Stomach (tissue), 19 donors: ENCODE measurements at places on chromosomes 4 and X. TPM values are rescaled to one million over a fixed set of nuclear protein-coding genes. Genes with fewer than 3 reads are reported as not detected.
A peak's percentile ranks its signal among the peaks of the same experiment; 100 is the strongest.

- no peaks in the 10 kb centered on the region for H3K36me3 ChIP-seq
- no peaks in the 10 kb centered on the region for H3K4me1 ChIP-seq
- H3K27me3 ChIP-seq: no peaks in the 10 kb centered on the region
- H3K27ac ChIP-seq: no peak overlapping the region
- no peak for DNase-seq
These were observed 11.8 kb downstream of the CLCN5 start for GRCh38 chrX:49934148-49934547.

DNA sequence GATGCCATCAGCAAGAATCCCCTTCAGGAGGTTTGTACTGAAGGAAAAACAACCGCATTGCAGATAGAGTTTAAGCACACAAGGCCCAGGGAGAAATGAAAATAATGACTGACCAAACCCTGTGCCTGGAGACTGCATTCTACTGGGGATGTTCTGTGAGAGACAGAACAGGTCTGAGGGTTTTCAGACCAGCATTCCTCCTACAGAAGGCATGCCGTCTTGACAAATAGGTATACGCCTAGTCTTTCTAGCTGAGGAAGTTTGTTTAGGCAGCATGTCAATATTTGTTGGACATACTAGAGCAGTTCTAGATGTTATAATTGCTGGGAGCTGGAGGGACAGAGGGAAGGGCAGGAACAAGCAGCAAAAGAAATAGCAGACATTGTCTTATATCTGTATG, 68.4 kb upstream of the SCOC start:
- DNase-seq: peak; percentile 56
- H3K27me3 ChIP-seq: no peaks in the 10 kb centered on the region
- no peak overlapping the region for H3K27ac ChIP-seq
- H3K4me1 ChIP-seq: peaks cover 8% of the 10 kb centered on the region

- no peak for DNase-seq
- H3K27me3 ChIP-seq: no peaks in the 10 kb centered on the region
- no peak overlapping the region for H3K27ac ChIP-seq
- no peak overlapping the region for H3K4me3 ChIP-seq
- H3K36me3 ChIP-seq: no peaks in the 10 kb centered on the region
These were observed 363.9 kb downstream of the KLHL13 start for GRCh38 chrX:117752745-117753144.

DNA sequence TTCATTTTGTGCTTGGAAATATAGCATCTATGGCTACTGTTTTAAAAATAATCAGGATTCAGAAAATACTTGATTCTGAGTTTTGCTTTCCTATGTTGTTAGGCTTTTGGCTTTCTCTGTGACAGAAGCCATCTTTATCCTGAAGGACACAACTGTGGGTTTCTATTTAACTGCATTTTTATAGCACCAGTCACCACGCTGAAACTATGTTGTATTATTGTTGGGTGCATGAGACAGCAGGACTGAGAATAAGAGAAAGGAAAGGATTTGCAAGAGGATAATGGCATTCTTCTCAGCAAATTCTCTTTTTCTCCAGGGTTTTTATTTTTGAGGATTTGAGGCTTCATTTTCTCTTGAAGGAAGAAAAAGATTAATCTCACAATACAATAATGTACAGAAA, 10.1 kb upstream of the NEUROG2 start:
- no peak overlapping the region for H3K27ac ChIP-seq
- peaks cover 22% of the 10 kb centered on the region for H3K4me1 ChIP-seq
- DNase-seq: no peak
- H3K27me3 ChIP-seq: peaks cover 15% of the 10 kb centered on the region

DNA sequence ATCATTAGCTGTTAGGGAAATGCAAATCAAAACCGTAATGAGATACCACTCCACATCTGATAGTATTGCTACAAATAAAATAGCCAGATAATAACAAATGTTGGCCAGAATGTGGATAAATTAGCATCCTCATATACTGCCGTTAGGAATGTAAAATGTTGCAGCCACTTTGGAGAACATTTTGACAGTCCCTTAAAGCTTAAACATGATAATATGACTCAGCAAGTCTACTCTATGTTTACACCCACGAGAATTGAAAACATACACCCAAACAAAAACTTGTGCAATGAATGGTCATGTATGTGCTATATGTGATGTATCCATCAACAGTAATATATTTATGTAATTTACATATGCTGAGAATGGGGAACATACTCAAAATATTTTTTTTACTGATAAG, 78.2 kb downstream of the GSTCD start:
- no peak overlapping the region for H3K27ac ChIP-seq
- DNase-seq: no peak
- H3K4me3 ChIP-seq: no peak overlapping the region
- no peaks in the 10 kb centered on the region for H3K27me3 ChIP-seq
- no peaks in the 10 kb centered on the region for H3K4me1 ChIP-seq
- no peaks in the 10 kb centered on the region for H3K36me3 ChIP-seq

Gene CDKL2
- total RNA-seq: 1.5 TPM

Gene PHKA1
- total RNA-seq: 2.3 TPM

- no peak overlapping the region for H3K27ac ChIP-seq
- no peak for DNase-seq
- peaks cover 48% of the 10 kb centered on the region for H3K27me3 ChIP-seq
- no peak overlapping the region for H3K4me3 ChIP-seq
- H3K4me1 ChIP-seq: no peaks in the 10 kb centered on the region
These were observed 16.2 kb downstream of the SHOX start for GRCh38 chrX:646796-647195.

GRCh38 chrX:3585719-3586118, 127.7 kb downstream of the PRKX start:
- no peaks in the 10 kb centered on the region for H3K36me3 ChIP-seq
- DNase-seq: no peak
- no peak overlapping the region for H3K27ac ChIP-seq
- no peak overlapping the region for H3K4me3 ChIP-seq
- H3K27me3 ChIP-seq: no peaks in the 10 kb centered on the region

GRCh38 chr4:173270312-173271027, 63.7 kb downstream of the HMGB2 start:
- H3K27me3 ChIP-seq: no peaks in the 10 kb centered on the region
- H3K36me3 ChIP-seq: no peaks in the 10 kb centered on the region
- peak; percentile 61 for DNase-seq
- H3K4me1 ChIP-seq: peaks cover 45% of the 10 kb centered on the region
- H3K27ac ChIP-seq: peak overlapping the region; percentile 33
- H3K4me3 ChIP-seq: no peak overlapping the region

Gene FABP2
- 14.3 TPM for total RNA-seq

DNA sequence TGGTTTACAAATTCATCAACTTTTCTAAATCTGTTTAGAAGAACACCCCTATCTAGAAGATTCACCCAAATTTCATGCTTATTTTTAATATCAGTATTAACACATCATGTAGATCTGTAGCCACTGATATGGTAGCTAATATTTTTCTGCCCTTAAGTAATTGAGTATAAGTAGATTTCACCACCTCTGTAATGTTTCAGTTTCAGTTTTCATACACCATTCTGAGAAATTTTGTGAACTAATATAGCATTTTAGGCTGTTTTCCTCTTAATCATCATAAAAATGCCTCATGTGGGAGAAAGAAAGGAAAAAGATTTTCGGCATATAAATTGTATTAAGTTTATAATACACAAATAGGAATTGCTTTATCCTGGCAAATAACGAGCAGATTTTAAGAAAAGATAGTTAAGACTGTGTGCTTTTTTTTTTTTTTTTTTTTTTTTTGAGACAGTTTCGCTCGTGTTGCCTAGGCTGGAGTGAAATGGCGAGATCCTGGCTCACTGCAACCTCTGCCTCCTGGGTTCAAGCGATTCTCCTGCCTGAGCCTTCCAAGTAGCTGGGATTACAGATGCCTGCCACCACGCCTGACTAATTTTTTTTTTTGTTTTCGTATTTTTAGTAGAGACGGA, 21.4 kb upstream of the RBPJ start:
- H3K36me3 ChIP-seq: no peaks in the 10 kb centered on the region
- no peak overlapping the region for H3K27ac ChIP-seq
- no peak overlapping the region for H3K4me3 ChIP-seq
- no peaks in the 10 kb centered on the region for H3K4me1 ChIP-seq

GRCh38 chrX:65925005-65925404, 114.9 kb downstream of the VSIG4 start:
- H3K36me3 ChIP-seq: no peaks in the 10 kb centered on the region
- H3K27ac ChIP-seq: no peak overlapping the region
- DNase-seq: no peak
- H3K27me3 ChIP-seq: no peaks in the 10 kb centered on the region
- H3K4me3 ChIP-seq: no peak overlapping the region

DNA sequence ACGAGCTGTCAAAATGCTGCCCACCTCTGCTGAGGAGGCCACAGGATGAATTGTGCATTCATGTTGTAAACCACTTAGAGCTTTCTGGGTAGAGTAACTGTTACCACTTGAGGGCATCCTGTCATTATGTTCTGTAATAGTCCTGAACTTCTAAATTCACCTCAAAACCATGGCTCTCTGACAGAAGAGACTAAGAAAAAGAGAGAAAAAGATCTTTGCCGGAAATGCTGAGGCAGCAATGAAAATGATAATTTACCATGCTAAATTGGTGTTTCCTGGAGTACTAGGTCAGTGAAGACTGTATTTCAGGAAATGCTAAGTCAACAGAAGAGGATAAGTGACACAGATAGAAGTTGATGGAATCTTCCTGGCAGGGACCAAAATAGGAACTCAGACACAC, 942.3 kb upstream of the SLIT2 start:
- no peaks in the 10 kb centered on the region for H3K27me3 ChIP-seq
- no peak for DNase-seq
- no peaks in the 10 kb centered on the region for H3K36me3 ChIP-seq
- H3K4me1 ChIP-seq: no peaks in the 10 kb centered on the region
- no peak overlapping the region for H3K4me3 ChIP-seq

Gene SORBS2
- 235 TPM for total RNA-seq

Gene P2RY8
- 3.3 TPM for total RNA-seq

Gene GAGE12E
- total RNA-seq: not detected

- no peaks in the 10 kb centered on the region for H3K27me3 ChIP-seq
- H3K4me1 ChIP-seq: no peaks in the 10 kb centered on the region
- H3K27ac ChIP-seq: no peak overlapping the region
- H3K4me3 ChIP-seq: no peak overlapping the region
These were observed 30.5 kb upstream of the DKK2 start for GRCh38 chr4:107066621-107067020.

GRCh38 chr4:84917086-84917821, 49.2 kb downstream of the WDFY3 start:
- peaks cover 12% of the 10 kb centered on the region for H3K4me1 ChIP-seq
- H3K27me3 ChIP-seq: no peaks in the 10 kb centered on the region
- peaks cover 6% of the 10 kb centered on the region for H3K36me3 ChIP-seq

Gene OTUD6A
- total RNA-seq: not detected

- DNase-seq: no peak
- H3K4me1 ChIP-seq: peaks cover 10% of the 10 kb centered on the region
- no peak overlapping the region for H3K4me3 ChIP-seq
- H3K36me3 ChIP-seq: no peaks in the 10 kb centered on the region
- no peaks in the 10 kb centered on the region for H3K27me3 ChIP-seq
- no peak overlapping the region for H3K27ac ChIP-seq
These were observed 109.6 kb upstream of the PAQR3 start for GRCh38 chr4:79048878-79049277.

GRCh38 chrX:24231131-24231540, 81.6 kb downstream of the ZFX start:
- H3K27ac ChIP-seq: no peak overlapping the region
- H3K27me3 ChIP-seq: no peaks in the 10 kb centered on the region
- H3K36me3 ChIP-seq: no peaks in the 10 kb centered on the region
- DNase-seq: no peak

DNA sequence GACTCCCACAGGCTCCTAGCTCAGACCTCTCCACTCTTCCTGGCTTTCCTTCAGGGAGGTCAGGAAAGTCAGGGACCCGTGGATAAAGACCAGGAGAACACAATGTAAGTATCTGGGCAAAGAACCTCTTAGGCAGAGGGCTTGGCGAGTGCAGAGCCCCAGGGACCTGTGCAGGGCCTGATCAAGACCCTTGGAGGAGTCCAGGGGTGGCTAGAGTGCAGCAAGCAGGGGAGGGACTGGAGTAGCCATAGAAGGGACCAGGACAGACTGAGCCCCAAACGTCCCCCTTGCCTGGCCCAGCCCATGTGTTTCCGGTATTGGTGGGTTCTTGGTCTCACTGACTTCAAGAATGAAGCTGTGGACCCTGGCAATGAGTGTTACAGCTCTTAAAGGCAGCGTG, 5.9 kb upstream of the TNIP2 start:
- H3K4me1 ChIP-seq: peaks cover 51% of the 10 kb centered on the region
- H3K4me3 ChIP-seq: no peak overlapping the region

DNA sequence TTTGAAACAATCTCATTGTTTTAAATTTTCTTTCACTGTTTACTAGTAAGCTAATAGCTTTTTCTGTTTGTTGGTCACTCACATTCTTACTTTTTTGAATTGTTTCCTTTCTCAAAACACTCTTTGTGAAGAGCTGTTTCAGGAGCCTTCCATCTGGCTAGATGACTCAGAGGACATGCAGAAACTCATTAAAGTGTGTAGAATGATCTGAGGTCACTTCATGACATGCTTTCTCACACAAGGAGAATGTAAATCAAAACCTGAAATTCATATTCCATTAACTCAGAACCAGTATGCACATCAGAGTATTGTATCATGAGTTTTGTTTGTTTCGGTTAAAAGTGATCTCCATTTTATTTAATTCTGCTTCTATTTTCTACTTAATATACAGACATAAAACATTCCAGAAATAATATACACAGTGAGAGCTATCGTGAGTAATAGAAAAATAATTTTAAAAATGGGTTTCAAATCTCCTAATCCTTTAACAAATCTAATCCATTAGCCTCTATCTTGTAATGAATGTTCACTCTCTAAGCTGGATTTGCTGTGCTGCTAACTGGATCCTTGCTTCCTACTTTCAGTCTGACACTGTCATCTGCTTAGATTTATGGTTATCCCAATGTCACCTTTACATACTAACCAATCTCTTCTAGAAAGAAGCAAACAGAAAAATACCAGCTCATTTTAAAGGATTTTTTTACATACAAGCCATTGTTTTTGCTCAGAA, 449.6 kb downstream of the FSTL5 start:
- no peaks in the 10 kb centered on the region for H3K36me3 ChIP-seq
- DNase-seq: no peak
- H3K4me1 ChIP-seq: no peaks in the 10 kb centered on the region
- H3K4me3 ChIP-seq: no peak overlapping the region

GRCh38 chr4:186832906-186833305, 109.2 kb upstream of the FAT1 start:
- no peak overlapping the region for H3K4me3 ChIP-seq
- H3K4me1 ChIP-seq: no peaks in the 10 kb centered on the region
- H3K27me3 ChIP-seq: no peaks in the 10 kb centered on the region
- no peaks in the 10 kb centered on the region for H3K36me3 ChIP-seq

- no peaks in the 10 kb centered on the region for H3K36me3 ChIP-seq
- H3K27ac ChIP-seq: no peak overlapping the region
- no peak overlapping the region for H3K4me3 ChIP-seq
- no peak for DNase-seq
These were observed 133.2 kb upstream of the ANXA3 start for GRCh38 chr4:78418406-78418805.
